ENCODE measurements at places on chromosomes 3 and 15.

- DNase-seq, result peak; percentile 50
Measured at GRCh38 chr3:147383617-147384016, 22.7 kb downstream of the ZIC4 start.

DNA sequence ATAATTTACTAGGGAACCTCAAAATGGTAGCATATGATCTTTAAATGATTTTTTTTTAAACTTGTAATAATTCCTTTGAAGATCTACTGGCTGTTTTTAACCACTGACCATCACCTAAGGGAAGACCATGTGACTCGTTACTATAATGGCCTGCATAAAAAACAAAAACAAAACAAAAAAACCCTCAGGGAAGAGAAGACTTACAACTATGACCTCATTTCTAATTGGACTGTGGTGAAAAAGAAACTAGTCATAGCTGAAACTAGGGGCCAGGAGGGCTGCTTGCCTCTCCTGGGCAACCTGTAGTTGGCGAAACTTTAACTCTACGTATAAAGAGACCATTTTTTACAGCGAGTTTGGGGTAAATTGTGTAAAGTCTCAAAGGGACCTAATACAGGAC is 23.0 kb downstream of the PAQR9 start:
- no peak for DNase-seq

DNA sequence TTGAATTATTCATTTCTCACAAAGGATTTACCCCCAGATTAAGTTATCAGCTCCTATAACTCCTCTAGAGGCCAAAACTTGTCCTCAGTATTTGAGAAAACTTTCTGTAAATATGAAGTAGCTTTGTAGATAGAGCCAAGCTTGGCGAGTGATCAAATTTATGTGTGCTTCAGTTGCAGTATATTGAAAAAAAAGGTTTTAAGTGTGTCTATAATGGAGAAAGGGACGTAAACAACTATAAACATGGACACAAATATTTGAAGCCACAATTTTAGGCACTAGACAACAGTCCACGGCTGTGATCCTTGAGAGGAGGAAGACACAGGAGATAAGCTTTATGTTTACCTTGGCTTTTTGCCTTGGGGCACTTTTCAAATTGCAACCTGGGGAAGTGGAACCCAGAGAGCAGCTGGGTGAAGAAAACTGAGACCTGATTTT is 118.7 kb downstream of the THRB start:
- no peak for DNase-seq

GRCh38 chr15:45184562-45185041 is 3.2 kb downstream of the SHF start:
- no peak for DNase-seq

- DNase-seq, result peak; percentile 64
Measured at GRCh38 chr3:12158387-12159226, at the start of gene TIMP4. TSS of gene TIMP4 (minus strand) at chr3:12158912. CDS start at chr3:12158840, 72 bp downstream.

- no peak for DNase-seq
Measured at GRCh38 chr3:116247605-116248004, 197.7 kb downstream of the LSAMP start.

DNA sequence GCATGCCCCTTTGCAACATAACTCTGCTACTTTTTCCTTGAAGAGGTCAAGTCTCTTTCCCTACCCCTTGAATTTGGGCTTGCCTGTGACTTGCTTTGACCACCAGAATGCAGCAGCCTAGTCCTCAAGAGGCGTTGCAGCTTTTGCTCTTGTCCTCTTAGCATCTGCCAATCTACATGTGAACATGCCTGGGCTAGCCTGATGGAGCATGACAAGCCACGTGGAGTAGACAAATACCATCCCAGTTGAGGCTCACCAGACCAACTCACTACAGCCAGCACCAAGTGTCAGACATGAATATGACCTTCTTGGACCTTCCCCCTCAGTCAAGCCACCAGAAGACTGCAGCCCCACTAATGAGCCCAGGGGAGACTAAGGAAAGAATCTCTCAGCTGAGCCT is 32.9 kb downstream of the AMOTL2 start:
- DNase-seq, result no peak

- no peak for DNase-seq
Measured at GRCh38 chr3:13574798-13575451, 26.0 kb downstream of the FBLN2 start.

DNA sequence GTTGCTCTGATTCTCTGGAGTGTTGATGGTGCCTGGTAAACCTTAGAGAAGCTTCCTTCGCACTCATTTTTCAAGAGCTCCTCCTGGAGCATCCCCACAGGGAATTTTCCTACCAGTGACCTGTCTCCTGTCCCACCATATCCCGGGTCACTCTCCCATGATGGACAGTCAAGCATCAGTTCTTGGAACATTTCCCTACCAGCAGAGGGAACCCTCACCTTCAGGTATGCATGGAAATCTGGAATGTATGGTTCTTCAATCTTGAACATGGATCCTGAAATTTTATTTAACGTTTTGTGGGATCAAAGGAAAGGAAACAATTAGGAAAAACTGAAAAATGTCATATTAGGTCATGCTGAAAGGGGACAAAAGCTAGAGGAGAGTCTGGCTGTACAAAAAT is 153.8 kb downstream of the SPATA16 start:
- DNase-seq, result no peak

DNA sequence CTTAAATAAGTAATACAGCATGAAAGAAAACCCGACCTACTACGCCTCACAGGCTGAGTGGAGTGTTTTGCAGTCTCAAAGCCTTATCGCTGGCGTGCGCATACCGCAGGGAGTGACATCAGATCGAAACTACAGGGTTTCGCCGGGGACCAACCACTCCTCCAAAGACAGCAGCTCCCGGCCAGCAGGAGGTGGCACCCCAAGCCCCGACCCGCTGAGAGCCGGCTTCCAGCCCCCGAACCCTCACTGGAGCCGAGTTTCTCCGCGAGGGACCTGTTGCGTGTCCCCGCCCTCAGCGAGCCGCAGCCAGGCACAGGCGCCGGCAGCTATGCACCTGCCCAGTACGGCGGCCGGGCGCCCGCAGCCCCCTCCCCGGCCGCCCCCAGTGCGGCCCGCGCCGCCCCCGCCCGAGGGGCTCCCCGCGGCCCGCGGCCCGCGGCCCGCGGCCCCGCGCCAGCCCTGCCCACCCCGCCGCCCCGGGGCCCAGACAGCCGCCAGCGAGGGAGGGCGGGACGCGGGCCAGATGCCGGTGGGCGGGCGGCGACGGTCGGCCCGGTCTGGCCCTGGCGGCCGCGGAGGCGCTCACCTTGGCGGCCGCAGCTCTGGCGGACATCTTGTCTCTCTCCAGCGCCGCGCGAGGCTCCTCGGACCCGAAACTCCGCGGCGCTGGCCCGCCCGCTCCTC is 710 bp downstream of the TJP1 start:
- DNase-seq, result peak; percentile 82

DNA sequence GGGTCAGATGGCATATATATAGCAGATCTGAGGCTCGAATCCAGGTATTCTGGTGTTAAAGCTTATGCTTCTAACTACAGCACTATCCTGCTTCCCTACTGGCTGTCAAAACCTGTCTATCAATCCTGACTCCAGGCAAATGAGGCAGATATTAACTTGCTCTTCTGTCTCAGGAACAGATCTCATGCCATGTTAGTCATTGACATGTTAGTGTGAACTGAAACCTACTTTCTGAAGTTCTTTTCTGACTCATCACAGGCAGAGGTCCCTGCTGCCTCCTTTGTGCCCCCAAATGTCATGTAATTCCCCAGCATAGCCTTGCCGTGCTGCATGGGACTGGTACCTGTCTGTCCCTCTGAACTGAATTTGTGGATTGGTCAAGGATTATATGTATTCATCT is 125.0 kb upstream of the SMAD3 start:
- DNase-seq, result no peak

DNA sequence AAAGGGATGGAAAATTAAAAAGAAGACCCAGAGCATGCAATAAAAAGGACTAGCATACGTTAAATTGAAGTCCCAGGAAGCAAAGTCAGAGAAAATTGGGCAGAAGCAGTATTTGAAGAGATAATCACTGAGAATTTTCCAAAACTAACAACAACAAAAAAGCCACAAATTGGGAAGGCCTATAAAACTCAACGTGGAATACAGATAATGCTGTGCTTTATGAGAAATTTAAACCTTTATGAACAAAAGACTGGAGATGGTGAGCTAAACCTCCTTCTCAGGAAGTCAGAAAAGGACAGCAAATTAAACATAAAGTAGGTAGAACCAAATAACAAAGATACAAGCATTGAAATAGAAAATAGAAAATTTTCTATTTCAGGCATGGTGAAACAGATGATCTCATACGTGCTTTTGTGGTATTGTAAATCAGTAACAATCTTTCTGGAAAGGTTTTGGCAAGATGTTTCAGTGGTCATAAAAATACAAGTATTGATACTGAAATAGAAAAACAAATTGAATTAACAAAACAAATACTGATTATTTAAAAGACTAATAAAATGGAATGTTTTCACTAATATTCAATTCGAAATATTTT is 55.6 kb downstream of the LYSMD4 start:
- DNase-seq, result no peak

DNA sequence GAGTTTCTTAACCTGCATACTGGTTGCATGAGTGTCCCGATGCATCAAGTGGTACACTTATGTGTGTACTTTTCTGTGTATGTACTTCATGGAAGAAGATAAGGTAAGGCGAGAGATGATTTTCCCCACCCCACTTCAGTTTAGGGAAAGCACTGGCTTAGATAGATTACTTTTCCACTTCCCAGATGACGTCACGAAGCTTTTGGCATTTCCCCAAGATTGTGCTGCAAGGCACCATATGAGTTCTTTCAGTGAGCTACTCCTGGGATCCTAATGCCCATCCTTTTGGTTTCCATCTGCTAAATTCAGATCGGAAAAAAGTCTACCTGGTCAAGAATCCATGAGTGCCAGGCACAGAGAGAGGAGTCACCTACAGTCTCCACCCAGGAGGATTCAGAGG is 4.5 kb downstream of the IL17RB start:
- DNase-seq, result no peak

- DNase-seq, result no peak
Measured at GRCh38 chr3:64152086-64152485, 73.2 kb downstream of the PRICKLE2 start.

GRCh38 chr15:56950979-56951378 is 32.5 kb downstream of the TCF12 start:
- DNase-seq, result no peak

DNA sequence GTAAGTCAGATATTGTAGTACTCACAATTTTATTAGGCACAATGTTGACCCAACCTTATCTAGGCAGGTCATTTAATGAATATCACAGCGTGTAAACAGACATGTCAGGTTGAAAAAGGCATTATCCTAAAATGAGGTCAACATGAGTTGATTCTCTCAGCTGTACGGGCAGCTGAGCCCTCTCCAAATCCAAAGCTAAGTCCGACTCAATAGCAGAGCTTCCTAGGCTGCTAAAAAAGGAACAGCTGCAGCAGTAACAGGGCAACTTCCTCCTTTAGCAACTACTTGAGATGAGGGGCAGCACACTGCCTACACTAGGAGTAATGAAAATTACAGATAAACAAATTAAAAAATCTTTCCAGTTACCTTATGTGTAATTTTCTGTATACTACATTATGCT is 189.2 kb downstream of the CADM2 start:
- DNase-seq, result no peak

- DNase-seq, result no peak
Measured at GRCh38 chr15:53910236-53910849, 67.9 kb upstream of the UNC13C start.

DNA sequence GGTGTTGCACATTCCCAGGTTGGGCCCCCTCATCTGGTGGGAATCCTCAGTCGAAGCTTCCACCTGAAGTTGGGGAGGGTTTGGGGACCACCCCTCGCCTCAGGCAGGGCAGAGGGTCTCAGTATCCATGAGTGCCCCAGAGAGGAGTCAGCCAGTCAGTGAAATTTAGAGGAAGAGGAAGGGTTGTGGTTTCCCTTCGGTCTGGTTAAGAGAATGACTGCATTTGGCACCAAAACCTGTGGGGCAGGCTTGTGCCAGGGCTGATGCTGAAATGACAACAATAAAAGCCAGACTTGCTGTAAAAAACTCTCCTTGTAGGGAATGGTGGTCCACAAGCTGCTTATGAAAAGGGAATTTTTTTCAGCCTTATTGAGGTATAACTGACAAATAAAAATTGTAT is 22.6 kb downstream of the LMCD1 start:
- DNase-seq, result no peak

- DNase-seq, result no peak
Measured at GRCh38 chr15:48451736-48452135, 120.5 kb downstream of the DUT start.

DNA sequence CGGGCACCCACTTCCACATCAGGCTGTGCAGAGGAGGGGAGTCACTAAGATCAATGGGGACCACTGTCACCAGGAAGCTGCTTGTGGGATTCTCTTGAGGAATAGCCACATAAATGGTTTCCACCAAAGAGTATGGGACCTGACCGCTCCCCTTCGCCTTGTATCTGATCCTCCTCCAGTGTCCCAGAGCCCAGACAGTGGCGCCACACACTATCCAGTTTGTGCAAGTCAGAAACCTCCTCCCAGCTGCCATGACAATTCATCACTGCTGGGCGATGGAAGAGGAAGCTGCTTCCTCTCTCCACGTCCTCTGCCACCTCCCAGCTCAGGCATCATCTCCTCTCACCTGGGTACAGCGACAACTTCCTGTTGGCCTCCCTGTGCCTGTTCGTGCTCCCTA is 147.5 kb downstream of the ALDH1A2 start:
- no peak for DNase-seq

GRCh38 chr3:183576487-183577107 is 21.1 kb upstream of the KLHL6 start:
- no peak for DNase-seq

DNA sequence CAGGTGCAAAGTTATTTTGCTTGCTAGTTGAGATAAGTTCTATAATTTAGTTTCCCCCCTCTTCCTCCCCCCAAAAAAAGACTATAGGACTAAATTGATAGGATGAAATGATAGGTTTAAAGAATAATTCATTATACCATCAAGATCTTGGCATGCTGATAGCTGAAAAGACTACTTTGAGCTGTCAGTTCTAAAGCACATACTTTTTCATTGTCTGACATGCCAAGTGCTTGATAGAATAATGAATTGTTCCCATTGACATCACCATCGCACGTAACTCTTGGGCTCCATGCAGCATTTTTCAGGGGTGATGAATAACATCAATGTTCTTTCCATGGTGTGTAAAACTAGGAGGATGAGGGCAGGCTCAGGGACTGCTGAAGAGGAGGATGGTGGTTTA is 32.3 kb upstream of the TAFA4 start:
- no peak for DNase-seq

DNA sequence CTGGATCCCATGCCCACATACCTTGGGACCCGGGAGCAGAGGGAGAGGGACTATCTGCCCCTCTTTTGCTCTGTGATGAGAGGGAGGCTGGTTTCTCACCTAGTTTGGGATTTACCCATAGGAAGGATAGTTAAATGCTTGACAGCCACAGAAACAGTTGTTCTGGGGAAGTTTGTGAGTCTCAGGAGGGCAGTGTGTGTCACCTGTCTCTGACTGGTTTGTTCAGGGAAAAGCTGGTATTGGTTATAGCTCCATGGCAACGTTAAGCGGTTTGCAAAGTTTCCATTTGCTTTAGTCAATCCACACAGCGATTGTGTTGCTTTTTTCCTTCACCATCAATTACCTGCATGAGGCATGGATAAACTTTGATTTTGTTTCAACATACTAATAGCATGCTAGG is 3.7 kb upstream of the TMED3 start:
- DNase-seq, result no peak

GRCh38 chr3:155519078-155519477 is 225.6 kb upstream of the STRIT1 start:
- no peak for DNase-seq

- no peak for DNase-seq
Measured at GRCh38 chr3:64368257-64369020, 143.2 kb upstream of the PRICKLE2 start.

All from ecto neural progenitor cell (in vitro differentiated cells).